ENCODE measurements at places on chromosomes 3 and 15.

DNA sequence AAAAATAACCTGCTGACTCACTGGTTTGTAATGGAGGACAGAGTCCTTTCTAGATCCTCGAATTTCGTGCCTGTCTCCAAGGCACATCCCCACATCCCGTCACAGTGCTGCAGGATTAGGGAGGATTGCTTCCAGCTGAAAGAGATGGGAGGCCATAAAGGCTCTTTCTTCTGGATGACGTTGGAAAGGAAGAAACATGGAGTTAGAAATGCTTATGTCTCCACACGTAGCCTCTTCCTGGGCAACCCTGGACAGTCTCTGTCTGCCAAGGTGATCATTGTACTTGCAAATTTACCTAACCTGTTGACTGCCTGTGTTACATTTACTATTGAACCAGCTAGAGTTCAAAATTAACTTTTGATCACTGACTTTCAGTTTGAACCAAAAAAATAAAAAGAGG, 27.6 kb upstream of the VILL start:
- DNase-seq, result no peak

DNA sequence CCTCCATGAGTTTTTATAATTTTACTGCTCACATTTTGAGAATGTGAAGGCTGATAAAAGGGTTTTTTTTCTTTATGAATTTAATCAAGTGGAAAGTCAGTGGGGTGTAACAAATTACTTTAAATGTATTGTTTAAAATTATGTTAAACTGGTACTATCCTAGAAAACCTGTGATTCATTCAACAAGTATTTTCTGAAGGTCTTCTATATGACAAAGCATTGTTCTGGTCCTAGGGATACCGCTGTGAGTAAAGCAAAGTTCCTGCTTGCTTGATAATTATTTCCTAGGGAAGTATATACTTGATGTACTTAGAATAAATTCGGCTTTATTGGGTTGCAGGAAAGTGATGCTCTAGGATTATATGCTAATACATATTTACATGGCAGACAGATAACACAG, 152.8 kb upstream of the GOLGA6L4 start:
- DNase-seq, result no peak

- DNase-seq, result no peak
These were observed 57.3 kb upstream of the DPH6 start for GRCh38 chr15:35603301-35603700.

DNA sequence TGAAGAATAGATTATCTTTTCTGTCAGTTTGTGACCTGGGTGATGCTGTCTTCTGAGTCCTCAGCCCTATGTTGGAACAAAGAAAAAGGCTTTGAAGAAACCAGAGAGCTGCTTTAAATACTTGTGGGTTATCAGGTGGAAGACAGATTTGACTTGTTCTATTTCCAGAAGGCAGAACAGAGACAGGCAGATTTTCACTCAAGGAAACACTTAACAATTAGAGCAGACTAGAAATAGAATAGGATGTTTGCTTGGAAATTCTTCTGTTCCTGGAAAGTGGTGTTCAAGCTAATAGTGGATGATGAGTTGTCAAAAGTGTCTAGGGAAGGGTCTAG, 219.4 kb downstream of the UBE2E2 start:
- DNase-seq, result no peak

GRCh38 chr15:90340345-90340744, 11.7 kb upstream of the ZNF774 start:
- DNase-seq, result no peak

DNA sequence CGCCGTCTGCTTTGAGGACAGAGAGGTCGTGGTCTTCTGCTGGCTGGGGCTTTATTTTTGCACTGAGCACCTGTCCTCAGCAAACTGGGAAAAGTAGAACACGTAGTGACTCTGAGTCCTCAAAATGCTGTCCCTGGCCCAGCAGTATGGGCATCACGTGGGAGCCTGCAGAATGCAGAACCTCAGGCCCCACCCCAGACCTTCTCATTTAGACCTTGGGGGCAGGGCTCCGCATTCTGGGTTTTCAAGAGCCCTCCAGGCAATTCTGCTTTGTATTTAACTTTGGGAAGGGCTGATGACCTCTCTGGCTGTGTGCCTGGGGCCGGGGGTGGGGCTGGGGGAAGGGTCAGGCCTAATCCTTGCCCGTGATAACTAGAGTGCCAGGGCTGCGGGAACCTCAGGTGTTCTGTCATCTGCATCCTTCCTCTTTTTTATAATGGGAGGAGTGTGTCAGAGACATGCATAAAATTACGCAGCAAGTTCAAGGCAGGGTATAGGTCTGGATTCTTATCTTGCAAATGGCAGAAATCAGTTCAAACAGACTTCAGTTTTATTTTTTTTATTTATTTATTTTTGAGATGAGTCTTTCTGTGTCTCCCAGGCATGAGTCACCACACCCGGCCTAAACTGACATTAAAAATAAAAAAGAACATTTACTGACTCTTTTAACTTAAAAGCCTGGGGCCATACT, 11.1 kb downstream of the SLC6A6 start:
- no peak for DNase-seq

- no peak for DNase-seq
These were observed 496.7 kb downstream of the NAALADL2 start for GRCh38 chr3:175355801-175356335.

DNA sequence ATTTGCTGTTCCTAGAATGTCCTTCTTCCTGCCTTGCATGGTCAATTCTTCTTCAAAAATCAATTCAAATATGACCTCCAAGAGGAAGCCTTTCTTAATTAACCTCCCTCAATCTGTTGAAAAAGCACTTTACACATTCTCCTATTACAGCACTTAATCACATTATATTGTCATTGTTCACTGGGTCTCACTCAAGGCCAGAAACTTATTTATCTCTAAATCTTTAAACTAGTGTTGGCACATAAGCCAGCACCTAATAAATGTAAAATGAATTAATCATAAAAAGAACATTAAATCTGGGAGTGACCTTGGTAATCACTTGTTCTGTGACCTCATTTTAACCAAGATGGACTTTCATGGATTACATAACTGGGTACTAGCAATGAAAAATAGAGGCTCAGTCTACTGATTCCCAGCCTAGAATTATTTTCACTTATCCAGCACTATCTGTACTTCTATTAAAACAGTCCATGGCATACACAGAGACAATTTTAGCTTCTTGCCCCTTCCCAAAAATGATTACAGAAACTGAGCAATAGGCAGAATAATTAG, 22.1 kb downstream of the MSL2 start:
- no peak for DNase-seq

- DNase-seq, result no peak
These were observed 281.2 kb upstream of the ALCAM start for GRCh38 chr3:105085506-105085905.

- DNase-seq, result no peak
These were observed 89.3 kb downstream of the ST6GAL1 start for GRCh38 chr3:187019542-187020072.

DNA sequence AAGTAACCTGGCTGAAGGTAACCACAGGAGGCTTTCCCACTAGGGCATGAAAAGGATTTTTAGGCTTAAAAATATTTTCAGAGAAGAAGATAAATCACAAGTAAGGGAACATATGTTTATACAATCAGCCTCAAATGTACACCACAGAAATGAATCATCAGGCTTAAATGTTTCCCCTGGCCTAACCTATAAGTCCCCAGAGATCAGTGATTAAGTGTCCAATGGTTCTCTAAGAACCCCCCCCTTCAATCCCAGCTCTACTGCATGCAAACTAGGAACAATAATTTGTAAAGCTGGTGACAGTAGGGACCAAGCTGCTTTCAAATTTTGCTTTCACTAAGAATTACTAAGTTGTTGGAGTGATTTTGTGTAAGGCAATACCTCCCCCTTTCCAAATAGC, 431.6 kb upstream of the LMCD1 start:
- no peak for DNase-seq

DNA sequence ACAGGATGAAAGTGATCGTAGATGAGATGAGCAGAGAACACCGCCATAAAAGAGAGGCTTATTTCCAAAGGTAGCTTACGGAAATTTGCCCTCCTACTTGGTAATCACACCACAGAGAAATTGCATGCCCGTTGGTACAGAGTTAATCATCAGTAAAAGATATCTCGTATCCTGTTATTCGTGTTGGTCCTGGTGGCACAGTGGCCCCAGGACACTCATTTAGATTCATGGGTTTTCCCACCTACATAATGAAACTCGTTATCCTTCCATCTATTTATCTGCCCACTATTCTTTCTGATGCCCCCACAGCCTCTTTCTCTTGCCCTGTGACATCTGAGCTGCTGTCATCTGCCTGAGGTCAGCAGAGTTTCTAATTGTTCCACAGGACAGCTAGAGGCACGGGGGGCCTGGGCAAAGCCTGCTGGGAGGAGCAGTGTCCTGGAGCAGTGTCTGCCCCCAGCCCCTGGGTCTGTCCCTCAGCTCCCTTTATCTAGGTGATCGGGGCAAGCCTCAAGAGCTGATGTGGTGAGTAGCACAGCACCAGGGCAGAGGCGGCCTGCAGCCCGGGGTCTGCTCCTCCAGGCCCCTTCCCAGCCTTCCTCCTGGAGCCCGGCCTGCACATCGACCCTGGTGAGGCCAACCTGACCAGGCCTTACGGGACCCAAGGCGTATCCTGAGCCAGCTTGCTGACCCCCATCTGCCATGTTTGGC, 42.2 kb downstream of the PXYLP1 start:
- DNase-seq, result no peak

- DNase-seq, result no peak
These were observed 32.5 kb downstream of the GAP43 start for GRCh38 chr3:115655761-115656282.

DNA sequence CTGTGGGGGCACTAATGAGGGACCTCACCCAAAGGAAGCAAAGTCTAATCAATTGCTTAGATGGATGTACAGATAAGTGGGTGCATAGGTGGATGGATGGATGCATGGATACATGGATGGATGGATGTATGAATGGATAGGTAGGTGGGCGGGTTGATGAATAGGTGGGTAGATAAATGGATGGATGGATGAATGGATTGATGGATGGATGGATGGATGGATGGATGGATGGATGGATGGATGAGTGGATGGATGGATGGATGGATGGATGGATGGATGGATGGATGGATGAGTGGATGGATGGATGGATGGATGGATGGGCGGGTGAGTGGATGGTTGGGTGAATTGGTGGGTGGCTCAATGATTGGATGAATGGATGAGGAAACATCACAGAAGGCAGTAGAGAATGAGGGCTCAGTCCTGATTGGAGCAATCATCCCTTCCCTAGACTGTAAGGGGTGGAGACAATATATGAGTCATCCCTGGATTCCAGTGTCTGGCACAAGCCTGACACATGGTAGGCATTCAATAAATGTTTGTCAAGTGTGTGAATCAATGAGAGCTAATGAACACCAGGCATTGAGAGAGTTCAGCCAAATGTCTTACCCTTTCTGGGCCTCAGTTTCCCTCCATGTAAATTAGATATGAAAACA, 40.4 kb upstream of the PXYLP1 start:
- no peak for DNase-seq

DNA sequence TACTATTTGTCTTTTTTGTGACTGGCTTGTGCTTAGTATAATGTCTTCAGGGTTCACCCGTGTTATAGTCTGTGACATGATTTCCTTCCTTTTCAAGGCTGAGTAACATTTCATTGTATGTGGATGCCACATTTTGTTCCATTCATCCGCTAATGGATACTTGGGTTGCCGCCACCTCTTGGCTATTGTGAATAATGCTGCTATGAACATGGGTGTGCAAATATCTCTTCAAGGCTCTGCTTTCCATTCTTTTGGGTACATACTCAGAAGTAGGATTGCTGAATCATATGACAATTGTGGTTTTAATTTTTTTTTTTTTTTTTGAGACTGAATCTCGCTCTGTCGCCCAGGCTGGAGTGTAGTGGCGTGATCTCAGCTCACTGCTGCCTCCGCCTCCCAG, 15.4 kb downstream of the CRTC3 start:
- DNase-seq, result no peak

DNA sequence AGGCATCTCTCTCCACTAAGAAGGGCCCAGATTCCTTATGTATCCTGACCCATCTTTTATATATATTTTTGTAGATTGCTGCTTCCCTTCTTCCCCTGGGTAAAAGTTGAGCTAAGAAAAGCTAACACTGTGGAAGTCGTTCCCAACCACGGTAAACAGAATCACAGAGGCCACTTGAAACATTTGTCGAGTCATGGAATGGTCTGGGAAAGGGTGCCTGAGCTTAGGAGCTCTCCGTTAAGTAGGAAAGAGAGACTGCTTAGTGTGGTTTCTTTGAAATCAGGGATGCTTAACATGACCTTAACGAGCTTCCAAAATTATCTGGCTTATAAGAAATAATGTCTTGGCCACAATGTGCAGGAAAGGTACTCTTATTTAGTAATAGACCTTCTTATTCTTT, 45.6 kb downstream of the ARNT2 start:
- DNase-seq, result no peak

All from activated CD4-positive, CD25-positive, alpha-beta regulatory T cell (primary cell).